ENCODE measurements at places on chromosomes 1 and 21. TPM values are rescaled to one million over a fixed set of nuclear protein-coding genes. Genes with fewer than 3 reads are reported as not detected.
A peak's percentile ranks its signal among the peaks of the same experiment; 100 is the strongest.

DNA sequence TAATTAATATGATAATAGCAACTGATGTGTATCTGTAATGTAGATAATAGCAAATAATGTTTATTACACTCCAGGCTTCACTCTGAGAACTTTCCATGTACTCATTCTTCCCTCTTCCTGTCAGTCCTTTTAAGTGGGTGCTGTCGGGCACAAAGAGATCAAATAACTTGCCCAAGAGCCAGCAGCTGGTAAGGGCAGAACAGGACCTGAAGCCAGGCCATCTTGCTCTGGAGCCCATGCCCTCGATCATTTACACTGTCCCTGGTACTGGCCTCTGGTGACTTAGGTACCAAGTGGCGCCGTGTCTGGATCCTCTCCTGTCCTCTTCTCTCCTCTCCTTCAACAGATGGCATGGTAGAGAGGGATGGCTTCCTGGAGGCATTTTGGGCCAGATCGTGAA is 97.2 kb downstream of the VPS13D start:
- no peak overlapping the region for H3K4me3 ChIP-seq
- peaks cover 38% of the 10 kb centered on the region for H3K36me3 ChIP-seq
- no peaks in the 10 kb centered on the region for H3K4me1 ChIP-seq
- no peak for DNase-seq

DNA sequence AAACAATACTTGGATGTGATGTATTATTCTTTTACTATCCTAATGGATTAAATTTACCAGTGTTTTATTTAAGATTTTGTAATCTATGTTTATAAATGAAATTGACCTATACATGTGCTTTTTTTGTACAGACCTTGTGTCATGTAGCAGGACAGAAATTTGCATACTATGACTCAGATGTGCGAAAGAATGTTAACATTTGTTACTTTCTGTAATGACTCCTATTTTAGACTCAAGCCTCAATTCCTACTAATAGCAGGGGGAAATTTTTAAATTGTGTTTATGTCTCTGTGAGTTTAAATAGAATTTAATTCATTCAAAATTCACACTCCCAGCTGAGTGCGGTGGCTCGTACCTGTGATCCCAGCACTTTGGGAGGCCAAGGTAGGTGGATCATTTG is 21.8 kb upstream of the RIMKLA start:
- no peaks in the 10 kb centered on the region for H3K27me3 ChIP-seq
- no peaks in the 10 kb centered on the region for H3K4me1 ChIP-seq
- no peaks in the 10 kb centered on the region for H3K36me3 ChIP-seq
- H3K27ac ChIP-seq, result no peak overlapping the region
- no peak for DNase-seq

- no peak for DNase-seq
- no peak overlapping the region for H3K27ac ChIP-seq
- no peaks in the 10 kb centered on the region for H3K36me3 ChIP-seq
- H3K4me3 ChIP-seq, result no peak overlapping the region
- H3K27me3 ChIP-seq, result peaks cover 26% of the 10 kb centered on the region
- no peaks in the 10 kb centered on the region for H3K4me1 ChIP-seq
Observed at GRCh38 chr21:43834146-43834905, 30.7 kb upstream of the AGPAT3 start.

DNA sequence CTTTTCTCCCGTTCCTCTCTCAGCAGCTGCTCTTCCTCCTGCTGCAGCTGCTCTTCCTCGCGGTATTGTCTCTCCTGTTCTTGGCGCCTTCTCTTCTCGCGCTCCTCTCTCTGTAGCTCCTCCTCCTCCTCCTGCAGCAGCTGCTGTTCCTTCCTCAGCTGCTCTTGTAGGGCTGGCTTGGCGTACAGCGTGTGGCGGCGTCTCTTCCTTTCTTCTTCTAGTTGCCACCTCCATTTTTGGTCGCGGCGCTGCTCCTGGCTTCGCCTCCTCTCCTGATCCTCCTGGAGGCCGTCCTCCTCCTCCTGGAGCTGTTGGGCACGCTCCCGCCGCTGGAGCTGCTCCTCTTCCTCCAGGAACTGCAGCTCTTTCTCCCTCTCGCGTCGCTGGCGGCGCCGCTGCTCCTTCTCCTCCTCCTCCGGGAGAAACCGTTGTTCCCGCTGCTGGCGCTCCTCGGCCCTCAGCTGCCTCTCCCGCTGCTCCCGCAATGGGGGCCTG is 4.8 kb downstream of the TCHH start:
- peak; percentile 67 for DNase-seq
- no peaks in the 10 kb centered on the region for H3K36me3 ChIP-seq
- peak overlapping the region; percentile 73 for H3K4me3 ChIP-seq
- peaks cover 62% of the 10 kb centered on the region for H3K27me3 ChIP-seq
- H3K4me1 ChIP-seq, result peaks cover 7% of the 10 kb centered on the region
- no peak overlapping the region for H3K27ac ChIP-seq

GRCh38 chr1:239817801-239818200 is 273.9 kb upstream of the FMN2 start:
- no peak overlapping the region for H3K27ac ChIP-seq
- no peak overlapping the region for H3K4me3 ChIP-seq
- H3K4me1 ChIP-seq, result no peaks in the 10 kb centered on the region
- H3K36me3 ChIP-seq, result no peaks in the 10 kb centered on the region

DNA sequence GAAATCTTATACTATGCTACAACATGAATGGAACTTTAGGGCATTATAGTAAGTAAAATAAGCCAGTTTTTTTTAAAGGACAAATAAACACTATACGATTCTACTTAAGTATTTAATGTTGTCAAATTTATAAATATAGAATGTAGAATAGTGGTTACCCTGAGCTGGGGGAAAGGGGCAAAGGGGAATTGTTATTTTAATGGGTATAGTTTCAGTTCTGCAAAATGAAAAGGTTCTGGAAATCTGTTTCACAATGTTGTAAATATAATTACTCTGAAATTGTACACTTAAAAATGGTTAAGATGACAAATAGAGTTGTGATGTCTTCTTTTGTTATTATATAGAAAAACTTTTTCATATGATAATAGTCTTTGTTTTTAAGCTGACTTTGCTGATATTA is 366.3 kb downstream of the MRPL39 start:
- no peak overlapping the region for H3K4me3 ChIP-seq
- H3K27me3 ChIP-seq, result no peaks in the 10 kb centered on the region
- no peak for DNase-seq
- H3K27ac ChIP-seq, result no peak overlapping the region
- no peaks in the 10 kb centered on the region for H3K36me3 ChIP-seq

- peak overlapping the region; percentile 78 for H3K27ac ChIP-seq
- peak; percentile 96 for DNase-seq
- no peaks in the 10 kb centered on the region for H3K36me3 ChIP-seq
- peak overlapping the region; percentile 60 for H3K4me3 ChIP-seq
Observed at GRCh38 chr1:176241385-176242015, 34.4 kb upstream of the COP1 start.

DNA sequence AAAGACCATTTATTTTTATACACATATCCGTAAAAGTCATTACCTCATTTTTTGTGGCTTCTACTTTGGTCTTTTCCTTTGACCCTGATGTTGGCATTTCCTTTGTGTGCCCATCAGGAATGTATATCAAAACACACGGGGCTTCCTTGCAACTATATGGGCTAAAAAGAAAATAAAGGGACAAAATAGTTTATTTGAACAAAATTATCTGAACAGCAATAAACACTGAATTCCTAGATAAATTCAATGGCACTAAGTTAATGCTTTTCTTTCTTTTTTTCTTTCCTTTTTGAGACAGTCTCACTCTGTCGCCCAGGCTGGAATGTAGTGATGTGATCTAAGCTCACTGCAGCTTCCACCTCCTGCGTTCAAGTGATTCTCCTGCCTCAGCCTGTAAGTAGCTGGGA is 45.2 kb downstream of the EPRS1 start:
- DNase-seq, result no peak
- no peak overlapping the region for H3K4me3 ChIP-seq
- peaks cover 90% of the 10 kb centered on the region for H3K36me3 ChIP-seq
- H3K4me1 ChIP-seq, result no peaks in the 10 kb centered on the region

- peak; percentile 46 for DNase-seq
- H3K27me3 ChIP-seq, result no peaks in the 10 kb centered on the region
- peak overlapping the region; percentile 47 for H3K4me3 ChIP-seq
Observed at GRCh38 chr1:117051224-117052064, 8.7 kb upstream of the TTF2 start.

GRCh38 chr1:177340601-177341067 is 169.9 kb downstream of the BRINP2 start:
- peaks cover 5% of the 10 kb centered on the region for H3K4me1 ChIP-seq
- H3K27me3 ChIP-seq, result peaks cover 8% of the 10 kb centered on the region
- H3K27ac ChIP-seq, result no peak overlapping the region
- H3K4me3 ChIP-seq, result no peak overlapping the region
- peak; percentile 13 for DNase-seq

DNA sequence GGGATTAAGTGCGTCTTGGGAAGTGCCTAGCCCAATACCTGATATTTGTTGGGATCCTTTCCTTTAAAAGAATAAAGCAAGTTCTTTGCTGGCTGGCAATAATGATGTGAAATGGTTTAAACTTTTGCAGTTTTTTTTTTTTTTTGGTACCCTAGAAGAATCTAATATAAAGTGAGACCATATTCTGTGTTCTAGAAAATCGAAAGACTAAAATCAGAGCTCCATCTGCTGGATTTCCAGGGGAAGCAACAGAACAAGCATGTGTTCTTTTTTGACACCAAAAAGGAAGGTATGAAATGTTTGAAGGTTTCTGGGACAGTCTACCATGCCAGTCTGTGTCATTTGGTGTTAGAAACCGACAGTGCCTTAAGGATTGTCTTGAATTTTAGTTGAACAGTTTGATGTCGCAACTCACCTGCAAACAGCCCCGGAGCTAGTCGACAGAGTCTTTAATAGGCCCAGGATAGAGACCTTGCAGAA is 6.4 kb downstream of the UTP11 start:
- no peaks in the 10 kb centered on the region for H3K27me3 ChIP-seq
- H3K27ac ChIP-seq, result no peak overlapping the region
- peaks cover 63% of the 10 kb centered on the region for H3K36me3 ChIP-seq
- DNase-seq, result peak; percentile 64

DNA sequence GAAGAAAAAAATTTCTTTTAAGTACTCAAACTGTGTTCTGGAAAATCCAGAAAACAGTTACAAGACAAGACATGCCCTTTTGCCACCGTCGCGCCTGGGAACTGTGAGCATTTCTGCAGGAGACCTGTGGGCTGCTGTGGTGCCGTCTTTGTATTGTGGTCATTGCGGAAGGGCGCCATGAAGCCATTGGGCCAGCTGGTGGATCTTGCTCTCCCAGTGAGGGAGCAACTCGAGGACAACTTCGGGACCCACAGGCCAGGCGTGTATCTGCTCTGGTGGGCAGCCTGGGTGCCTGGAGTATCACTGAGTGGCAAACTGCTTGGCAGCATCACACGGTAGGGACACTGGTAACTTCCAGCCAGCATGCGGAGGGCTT is 3.8 kb upstream of the THEMIS2 start:
- H3K27ac ChIP-seq, result no peak overlapping the region
- peaks cover 9% of the 10 kb centered on the region for H3K4me1 ChIP-seq
- no peak overlapping the region for H3K4me3 ChIP-seq
- no peak for DNase-seq
- no peaks in the 10 kb centered on the region for H3K27me3 ChIP-seq
- no peaks in the 10 kb centered on the region for H3K36me3 ChIP-seq

GRCh38 chr1:45243476-45244343 is 37.3 kb upstream of the ZSWIM5 start:
- peak; percentile 52 for DNase-seq
- no peaks in the 10 kb centered on the region for H3K36me3 ChIP-seq
- no peak overlapping the region for H3K4me3 ChIP-seq
- peaks cover 20% of the 10 kb centered on the region for H3K4me1 ChIP-seq
- H3K27ac ChIP-seq, result peak overlapping the region; percentile 36
- H3K27me3 ChIP-seq, result no peaks in the 10 kb centered on the region

DNA sequence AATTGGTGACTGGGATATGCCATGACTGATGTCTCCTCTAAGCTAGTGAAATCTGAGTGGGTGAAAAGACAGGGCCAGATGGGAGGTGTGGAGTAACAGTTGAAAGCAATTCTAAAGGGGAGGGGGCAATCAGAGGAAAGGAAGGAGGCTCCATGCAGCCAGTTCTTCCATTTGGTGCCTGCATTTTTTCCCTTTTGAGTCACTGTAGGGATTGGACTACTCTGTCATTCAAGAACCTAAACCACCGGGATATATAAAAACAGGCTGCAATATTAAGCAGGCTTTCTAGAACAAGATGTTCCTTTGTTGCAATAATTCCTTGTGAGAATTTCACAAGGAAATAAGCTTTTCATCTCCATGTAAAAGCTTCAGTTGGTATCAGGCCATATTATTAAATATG is 18.3 kb downstream of the CLIC6 start:
- H3K27ac ChIP-seq, result no peak overlapping the region
- H3K4me3 ChIP-seq, result no peak overlapping the region
- H3K4me1 ChIP-seq, result no peaks in the 10 kb centered on the region
- DNase-seq, result no peak

- no peak overlapping the region for H3K27ac ChIP-seq
- no peaks in the 10 kb centered on the region for H3K27me3 ChIP-seq
- H3K4me3 ChIP-seq, result no peak overlapping the region
- no peak for DNase-seq
Observed at GRCh38 chr21:25215698-25216384, 391.4 kb downstream of the MRPL39 start.

The CORT gene
- total RNA-seq, result 0.22 TPM

The CD5L gene
- total RNA-seq, result not detected

The PLA2G2F gene
- total RNA-seq, result not detected

The CD1E gene
- total RNA-seq, result not detected

The PLD5 gene
- not detected for total RNA-seq

The SELENBP1 gene
- 4.0 TPM for total RNA-seq

The CHIA gene
- total RNA-seq, result not detected

The OR2T11 gene
- total RNA-seq, result not detected

The PROK1 gene
- total RNA-seq, result not detected

The RCSD1 gene
- not detected for total RNA-seq

The DCST2 gene
- not detected for total RNA-seq

Data from GM23248 (cell line).